ENCODE measurements at places on chromosomes 13 and 19.

GRCh38 chr13:59112221-59112718, 1051.5 kb downstream of the DIAPH3 start:
- DNase-seq, result no peak

GRCh38 chr19:56321254-56321988, 6.8 kb upstream of the ZSCAN5A start:
- no peak for DNase-seq

- no peak for DNase-seq
These were observed 108.3 kb upstream of the FRY start for GRCh38 chr13:31923134-31923763.

DNA sequence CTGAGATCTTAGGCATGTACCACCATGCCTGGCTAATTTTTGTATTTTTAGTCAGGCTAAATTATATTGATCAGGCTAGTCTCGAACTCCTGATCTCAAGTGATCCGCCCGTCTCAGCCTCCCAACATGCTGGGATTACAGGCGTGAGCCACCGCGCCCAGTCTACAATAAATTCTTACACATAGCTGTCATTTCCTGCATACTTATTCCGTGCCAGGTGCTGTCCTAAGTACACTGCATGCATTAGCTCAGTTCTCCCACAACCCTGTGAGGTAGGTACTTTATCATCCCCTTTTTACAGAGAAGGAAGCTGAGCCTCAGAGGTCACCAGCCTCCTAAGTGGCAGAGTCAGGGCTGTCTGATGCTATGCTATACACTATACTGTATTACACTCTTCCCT, 7.2 kb upstream of the RHPN2 start:
- no peak for DNase-seq

GRCh38 chr19:4730740-4731171, 7.1 kb upstream of the DPP9 start:
- peak; percentile 74 for DNase-seq

DNA sequence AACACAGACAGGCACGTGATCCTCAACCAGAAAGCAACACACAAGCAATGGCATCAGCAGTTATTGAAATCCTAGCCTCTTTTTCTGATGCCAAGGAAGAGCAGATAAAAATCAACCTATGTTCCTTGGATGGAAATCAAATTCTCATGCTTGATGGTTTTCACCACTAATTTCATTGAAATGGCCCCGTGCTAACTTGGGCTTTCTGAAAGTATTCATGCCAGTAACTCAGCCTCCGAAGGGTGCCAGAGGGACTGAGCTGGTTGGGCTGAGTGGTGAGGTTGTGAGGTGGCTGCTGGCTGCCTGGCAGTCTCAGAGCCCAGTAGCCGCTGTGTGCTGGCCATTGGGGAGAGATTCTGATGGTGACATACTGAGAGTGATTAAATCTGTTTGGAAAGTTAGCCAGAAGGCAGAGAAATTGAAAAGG, 309.3 kb downstream of the DCT start:
- no peak for DNase-seq

- DNase-seq, result no peak
These were observed 79.9 kb downstream of the RNASEH2B start for GRCh38 chr13:50989476-50989875.

DNA sequence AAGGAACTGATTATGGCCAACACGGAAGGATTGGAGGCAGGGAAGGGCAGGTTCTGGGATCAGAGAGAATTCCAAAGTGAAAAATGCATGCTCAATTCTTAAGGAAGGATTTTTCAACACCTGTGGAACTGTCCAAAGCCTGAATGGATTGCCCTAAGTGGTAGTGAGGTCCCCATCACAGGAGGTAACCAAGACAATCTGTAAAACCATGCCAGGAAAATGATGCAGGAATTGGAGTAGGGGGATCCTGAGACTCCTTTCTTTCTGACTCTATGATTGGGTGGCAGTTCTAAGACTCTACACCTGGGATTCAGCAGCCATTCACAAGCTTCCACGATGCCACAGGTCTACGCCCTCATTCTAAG, 56.5 kb upstream of the ZNRF4 start:
- no peak for DNase-seq

DNA sequence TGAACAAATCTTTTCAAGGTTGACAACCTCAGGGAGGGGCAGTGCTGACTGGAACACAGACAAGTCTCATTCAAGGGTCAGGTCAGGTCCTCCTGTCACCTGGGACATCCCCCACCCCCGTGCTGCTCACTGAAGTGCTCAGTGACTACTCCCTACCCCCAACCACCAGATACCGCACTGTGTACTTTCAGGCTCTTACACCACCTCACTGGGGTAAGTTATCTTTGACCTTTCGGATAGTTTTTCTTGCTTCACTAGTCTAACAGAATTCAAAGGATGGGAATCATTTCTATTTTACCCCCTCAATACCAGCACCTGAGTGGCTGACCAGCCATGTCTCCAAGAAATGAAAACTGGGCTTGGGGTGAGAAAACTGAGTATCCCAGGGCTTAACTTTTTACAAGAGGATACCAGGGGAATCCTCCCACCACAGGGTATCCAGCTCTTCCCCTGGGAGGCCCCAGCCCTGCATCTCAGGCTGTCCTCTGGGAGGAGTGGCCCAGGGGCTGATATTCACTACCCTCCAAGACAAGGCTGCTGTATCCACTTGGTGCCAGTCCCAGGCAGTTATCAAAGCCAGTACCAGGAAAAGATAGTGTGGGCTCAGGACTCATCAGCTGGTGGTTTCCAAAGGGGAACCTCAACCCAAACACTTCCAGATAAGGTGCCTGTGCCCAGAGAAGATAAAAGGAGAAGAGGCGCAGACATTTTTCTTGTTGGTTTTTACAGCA, 2.1 kb downstream of the ZNF563 start:
- peak; percentile 82 for DNase-seq

- DNase-seq, result no peak
These were observed 22.5 kb downstream of the ZIC5 start for GRCh38 chr13:99948907-99949678.

DNA sequence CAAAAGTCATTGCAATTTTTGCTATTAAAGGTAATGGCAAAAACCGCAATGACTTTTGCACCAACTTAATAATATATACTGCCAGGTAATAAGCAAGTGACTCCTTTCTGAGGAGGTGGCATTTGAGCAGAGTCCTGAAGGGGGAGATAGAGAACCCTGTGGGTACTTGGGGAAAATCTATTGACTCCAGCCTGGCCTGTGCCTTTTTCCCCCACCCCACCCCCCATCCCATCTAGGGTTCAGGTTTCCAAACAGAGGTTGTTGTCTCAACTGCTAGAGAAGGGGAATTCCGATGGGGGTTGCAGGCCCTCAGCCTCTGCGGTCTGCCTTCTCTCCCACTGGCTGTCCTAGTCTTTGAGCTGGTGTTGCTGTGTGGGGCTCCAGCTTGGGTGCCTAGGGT, 11.5 kb downstream of the S1PR2 start:
- peak; percentile 41 for DNase-seq

DNA sequence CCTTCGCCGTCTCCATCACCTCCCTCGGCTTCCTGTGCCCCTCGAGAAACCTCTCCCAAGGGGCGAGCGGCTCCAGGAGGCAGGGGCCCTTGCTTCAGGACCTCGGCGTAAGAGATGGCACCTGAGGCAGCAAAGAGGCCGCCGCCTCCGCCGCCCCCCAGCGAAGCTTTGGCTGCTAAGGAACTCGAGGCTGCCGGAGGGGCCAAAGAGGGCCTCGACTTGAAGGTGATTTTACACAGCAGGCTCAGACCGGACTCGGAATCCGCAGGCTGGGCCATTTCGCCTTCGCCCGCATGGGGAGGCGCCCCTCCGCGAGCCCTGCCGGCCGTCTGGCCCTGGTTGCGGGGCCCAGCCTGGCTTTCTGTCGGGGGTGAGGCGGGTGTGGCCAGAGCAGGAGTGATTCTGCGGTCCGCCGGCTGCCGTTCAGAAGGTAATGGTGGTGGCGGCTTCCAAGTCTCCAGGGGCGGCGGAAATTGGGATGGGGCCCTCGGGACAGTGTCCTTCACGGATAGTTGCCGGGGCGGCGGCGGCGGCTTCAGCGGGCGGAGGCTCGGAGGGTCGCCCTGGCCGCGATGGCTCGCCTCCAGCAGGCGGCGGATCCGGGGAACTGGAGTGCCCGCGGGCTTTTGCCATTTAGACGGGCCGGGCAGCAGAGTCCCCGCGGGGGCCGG, 1.4 kb downstream of the GGN start:
- no peak for DNase-seq

DNA sequence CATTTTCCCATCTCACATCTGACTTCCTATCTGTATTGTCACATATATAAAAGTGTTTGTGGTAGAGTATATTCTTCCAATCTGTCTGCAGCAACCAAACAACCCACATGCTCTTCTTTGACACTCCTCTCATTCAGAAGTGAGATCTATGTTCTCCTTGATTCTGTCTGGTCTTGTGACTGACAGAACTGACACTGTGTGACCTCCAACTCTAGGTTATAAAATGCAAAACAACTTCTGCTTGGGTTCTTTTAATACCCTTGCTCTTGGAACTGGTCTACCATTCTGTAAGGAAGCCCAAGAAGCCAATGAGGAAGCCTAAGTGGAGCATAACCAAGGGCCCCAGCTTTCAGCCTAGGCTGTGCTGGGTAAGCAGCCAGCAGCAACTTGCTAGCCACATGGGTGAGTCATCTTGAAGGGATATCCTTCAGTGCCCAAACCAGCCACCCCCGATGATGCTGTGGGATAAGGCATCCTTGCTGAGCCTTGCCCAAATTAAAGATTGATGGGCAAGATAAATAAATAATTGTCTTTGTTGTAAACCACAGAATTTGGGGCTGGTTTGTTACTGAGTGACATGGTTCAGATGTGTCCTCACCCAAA, 18.4 kb upstream of the ITM2B start:
- DNase-seq, result peak; percentile 18

DNA sequence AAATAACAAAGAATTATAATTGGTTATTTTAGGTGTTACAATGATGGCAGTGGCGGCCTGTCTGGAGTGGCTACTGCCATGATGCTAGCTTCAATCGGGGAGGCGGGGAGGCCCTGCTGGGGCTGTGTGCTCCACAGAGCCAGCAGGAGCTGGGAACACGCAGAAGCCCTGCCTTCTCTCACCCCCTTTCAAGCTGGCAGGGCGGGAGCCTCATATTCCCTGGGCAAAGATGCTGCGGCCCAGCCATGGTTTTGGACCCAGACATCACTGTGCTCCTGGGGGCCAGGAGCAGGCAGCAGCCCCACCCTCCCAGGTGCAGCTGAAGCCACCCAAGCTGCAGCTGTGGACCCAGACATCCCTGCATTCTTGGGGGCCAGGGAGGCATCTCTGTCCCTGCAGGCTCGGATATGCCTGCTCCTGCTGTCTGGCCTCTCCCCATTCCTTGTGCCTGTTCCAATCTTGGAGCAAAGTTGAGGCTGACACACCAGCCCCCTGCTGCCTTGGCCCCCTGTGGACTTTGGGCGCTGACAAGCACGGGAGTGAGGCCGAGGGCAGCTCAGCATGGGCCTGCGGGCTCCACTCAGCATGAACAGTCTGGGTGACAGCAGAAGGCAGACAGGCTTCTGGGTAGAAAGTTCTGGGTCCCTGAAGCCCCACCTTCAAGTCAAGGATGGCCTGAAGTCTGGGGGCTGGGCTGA, 263.1 kb upstream of the HTR2A start:
- no peak for DNase-seq

DNA sequence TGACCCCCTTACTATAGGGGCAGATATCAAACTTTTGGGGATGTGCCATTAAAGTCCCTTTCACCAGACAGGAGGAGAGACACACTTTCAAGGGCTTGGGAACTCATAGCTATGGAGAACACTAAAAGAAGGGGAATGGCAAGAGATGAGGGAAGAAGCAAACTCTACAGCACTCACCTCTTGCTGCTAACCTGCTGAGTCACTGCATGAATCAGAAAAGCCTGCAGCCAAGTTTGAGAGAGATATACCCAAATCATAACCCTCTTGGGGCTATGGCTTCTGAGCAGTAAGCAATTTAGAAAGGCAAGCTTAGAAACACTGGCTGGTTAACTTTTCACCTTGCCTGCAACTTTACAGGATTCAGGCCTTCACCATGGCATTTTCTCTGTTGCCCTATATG, 1028.0 kb downstream of the UQCRFS1 start:
- DNase-seq, result no peak

GRCh38 chr19:15237759-15238638, 5.8 kb upstream of the EPHX3 start:
- DNase-seq, result no peak

DNA sequence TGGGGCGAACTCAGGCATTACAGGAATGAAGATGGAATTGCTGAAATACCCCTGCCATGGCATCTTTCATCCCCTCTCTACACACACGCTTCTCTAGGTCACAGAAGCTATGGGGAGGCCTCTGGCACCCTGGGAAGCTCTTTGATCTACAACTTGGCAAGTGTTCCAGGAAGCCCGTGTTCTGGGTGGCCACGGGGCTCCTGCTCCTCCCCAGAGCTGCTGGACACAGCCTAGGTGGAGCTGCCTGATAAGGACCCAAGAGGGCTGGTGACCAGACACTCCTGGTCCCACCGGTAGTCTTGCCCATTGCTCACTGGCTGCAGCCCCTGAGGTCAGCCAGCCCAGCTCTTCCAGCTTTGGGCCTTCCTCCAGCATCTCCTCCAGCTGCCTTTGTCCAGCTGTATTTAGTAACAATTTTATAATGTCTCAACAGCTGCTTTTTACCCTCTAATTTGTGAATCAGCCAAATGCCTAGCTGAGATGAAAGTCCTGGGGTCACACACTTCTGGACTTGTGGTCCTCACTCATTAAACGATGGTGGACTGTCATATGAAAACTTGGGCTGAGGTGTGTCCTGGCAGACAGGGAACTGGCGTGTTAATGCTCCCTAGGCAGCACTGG, 72.8 kb upstream of the SPATA13 start:
- no peak for DNase-seq

DNA sequence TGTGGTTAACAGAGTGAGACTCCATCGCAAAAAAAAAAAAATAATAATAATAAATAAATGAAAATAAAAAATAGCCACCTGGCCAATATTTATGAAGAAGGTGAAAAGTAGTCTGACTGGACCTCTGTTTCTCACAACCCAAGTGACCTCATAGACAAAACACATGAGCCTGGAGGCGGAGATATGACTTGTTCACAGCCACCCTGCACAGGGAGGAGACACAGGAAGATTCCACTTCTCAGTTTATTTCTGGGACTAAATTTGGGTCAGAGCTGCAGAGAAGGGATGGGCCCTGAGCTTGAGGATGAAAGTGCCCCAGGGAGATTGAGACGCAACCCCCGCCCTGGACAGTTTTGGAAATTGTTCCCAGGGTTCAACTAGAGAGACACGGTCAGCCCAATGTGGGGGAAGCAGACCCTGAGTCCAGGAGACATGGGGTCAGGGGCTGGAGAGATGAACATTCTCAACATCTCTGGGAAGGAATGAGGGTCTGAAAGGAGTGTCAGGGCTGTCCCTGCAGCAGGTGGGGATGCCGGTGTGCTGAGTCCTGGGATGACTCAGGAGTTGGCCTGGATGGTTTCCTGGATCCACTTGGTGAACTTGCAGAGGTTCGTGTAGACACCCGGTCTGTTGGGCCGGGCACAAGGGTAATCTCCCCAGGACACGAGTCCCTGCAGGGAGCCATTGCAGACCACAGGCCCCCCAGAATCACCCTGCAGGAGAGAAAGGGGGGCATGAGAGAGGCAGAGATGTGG, 9.6 kb downstream of the KLK5 start:
- no peak for DNase-seq

DNA sequence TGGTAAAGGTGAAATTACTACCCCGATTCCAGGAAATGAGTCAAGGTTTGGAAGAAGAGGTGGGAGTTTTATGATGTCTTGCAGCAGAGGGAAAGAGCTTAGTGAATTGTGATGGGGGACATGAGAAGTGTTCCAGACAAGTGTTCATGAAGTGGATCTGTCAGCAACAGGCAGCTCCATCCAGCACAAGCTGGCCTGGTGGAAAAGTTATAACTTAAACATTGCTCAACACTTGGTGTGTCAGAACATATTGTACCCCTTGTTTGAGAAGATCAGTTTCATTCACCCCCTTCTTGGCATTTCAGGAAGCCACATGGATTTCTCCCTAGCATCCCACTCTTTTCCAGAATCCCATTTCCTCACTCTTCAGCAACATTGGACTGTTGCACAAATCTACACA, 222.0 kb downstream of the B3GLCT start:
- no peak for DNase-seq
